ENCODE measurements at places on chromosomes 11 and 22.

DNA sequence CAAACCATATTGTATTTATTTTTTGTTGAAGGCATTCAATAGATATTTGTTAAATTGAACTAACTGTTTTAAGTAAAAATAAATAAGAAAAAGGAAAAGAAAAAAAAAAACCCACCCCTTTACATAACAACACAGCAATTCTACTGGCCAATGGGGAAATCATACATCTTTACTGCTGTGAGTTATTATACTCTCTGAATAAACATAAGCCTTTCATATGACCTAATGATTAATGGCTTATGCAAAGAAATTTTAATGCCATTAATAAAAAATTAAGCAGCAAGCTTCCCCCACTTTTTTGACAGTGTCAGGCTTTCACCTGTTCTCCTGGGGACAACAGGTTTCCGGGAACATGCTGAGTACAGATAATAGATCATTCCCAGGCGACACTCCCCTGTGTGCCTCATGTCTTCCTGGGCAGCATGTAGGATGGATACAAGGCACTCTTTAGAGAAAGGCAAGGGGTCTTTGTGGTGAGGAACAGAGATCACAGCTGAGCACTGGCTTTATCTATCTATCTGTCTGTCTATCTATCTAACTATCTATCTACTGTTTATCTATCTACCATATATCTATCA is 676.0 kb downstream of the NTM start:
- DNase-seq: no peak

DNA sequence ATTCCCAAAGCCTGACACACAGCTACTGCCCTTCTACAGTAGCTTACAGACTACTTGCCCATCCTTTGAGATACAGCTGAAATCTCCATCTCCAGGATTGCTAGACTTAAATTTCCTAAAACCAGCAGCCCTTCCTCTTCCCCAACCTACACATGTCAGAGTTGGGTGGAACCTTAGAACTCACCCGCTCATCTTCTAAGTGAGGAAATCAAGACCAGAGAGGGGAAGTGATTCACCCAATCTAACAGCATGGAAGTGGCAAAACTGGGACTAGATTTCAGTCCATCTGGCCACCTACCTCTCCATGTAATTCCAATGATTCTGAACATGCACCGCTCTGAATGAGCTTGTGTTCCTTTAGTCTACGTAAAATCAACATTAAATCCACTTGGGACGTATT is 1.0 kb upstream of the TMEM86A start:
- DNase-seq: no peak

DNA sequence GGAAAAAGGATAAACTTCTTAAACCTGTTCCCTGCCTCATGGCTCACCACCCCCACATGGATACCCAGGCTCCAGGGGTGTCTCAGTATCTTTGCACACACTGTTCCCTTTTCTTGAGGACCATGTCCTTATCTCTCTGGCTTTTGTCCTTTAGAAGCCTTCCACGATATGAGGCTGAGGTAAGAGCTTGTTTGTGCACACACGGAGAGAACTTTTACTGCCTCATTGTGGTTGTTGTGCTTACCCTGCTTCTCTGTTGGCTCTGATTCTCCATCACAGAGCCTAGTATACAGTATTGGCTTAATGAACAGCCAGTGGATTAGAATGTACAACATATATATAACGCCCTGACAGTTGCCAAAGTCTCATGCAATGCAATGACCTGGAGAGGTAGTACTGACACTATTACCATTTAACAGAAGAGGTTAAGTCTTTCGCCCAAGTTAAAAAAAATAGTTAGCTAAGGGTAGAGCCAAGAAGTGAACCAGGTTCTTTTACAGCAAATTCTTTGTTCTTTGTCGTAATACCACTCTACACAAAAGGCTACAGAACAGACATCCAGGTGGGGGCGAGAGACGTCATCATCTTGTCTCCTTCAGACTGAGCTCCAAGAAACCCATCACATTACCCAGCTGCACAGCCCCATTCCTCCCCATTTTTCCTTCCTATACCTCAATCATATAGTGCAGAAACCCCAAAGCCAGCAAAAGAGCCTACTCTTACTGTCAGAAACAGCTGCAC is 117.3 kb downstream of the PLEKHA7 start:
- no peak for DNase-seq

DNA sequence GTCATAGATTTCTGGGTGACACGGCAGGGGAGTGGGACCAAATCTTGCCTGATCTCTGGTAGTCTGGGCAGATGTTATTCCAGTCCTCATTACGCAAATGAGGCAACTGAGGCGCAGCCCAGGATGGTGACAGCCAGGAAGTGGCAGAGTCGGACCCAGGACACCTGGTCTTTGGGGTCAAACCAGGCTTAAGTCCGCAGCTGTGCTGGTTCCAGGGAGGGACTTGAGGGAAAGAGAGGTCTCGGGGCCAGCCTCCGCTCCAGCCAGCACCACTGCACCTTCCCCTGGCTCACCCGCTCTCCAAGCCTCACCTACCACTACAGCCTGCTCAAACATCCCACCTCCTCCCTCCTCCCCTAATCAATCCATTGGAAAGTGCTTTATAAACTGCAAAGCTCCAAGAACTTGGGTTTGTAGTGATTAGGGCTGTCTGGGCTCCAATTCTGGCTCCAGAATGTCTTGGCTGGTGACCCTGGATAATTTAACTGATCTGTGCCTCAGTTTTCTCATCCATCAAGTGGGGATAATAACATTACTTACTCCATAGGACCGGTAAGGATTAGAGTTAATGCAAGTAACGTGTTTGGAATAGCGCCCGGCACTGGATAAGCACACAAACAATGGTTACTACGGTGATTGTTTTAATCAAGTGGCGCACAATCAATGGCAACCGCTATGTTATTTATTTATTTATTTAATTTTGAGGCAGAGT is 526 bp upstream of the PNPLA5 start:
- DNase-seq: no peak

DNA sequence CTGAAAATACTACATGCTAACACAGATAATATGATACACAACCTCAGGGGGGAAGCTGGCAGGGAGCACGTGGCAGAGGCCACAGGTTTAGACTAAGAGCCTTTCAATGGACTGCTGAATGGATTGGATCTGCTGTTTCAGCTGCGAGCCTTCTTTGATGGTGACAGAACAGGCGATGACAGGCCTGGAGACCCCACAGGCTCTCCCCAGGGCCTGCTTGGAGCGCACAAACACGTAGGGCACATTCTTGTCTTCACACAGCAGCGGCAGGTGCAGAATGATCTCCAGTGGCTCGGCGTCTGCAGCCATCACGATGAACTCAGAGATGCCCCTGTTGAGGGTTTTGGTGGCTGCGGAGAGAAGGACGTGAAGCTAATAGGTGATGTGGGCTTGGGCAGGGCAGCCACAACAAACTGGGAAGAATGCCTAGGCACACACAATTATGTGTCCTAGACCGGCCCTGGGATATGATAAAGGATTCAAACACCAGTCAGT is 13.8 kb downstream of the SNU13 start:
- no peak for DNase-seq

Measured in T-helper 17 cell (primary cell).